ENCODE measurements at places on chromosomes 7 and 10.

GRCh38 chr10:21496343-21497176, 28.9 kb downstream of the SKIDA1 start:
- peak; percentile 74 for DNase-seq

GRCh38 chr10:6995341-6995740, 415.3 kb upstream of the PRKCQ start:
- DNase-seq, result no peak

DNA sequence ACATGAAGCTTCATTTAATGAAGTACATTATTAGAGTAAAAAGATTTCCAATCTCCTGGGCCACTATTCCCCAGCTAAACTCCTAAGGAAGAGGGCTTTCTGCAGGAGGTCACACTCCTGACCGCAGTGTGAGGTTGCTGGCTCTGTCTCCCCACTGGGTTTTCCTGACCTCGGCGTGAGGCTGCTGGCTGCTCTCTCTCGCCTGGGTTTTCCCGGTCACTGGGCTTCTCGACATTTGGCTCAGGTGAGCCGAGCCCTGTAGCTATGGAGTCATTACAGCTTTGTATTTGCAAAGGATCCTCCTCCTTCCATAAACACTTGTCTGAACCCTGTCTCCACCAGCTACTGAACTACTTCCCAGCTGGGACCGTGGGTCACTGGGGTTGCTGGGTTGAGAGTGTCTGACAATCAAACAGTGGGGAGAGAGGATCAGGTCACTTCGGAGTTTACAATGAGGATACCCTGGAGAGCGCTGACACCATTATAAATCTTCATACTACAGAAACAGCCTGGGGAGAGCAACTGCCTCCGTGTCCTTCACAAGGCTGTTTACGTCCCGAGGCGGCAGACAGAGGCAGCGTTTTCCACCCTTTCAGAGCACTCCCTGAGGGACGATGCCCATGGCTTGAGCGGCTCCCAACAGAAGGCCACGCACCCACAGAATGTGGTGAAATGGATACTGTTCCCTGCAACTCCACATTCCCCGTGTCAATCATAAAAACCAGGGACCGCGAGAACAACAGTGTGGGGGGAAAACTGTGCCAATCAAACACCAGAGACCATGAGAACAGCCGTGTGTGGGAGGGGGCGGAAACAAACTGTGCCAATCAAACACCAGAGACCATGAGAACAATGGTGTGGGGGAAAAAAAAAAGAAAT, 226.2 kb downstream of the ZMYND11 start:
- no peak for DNase-seq

DNA sequence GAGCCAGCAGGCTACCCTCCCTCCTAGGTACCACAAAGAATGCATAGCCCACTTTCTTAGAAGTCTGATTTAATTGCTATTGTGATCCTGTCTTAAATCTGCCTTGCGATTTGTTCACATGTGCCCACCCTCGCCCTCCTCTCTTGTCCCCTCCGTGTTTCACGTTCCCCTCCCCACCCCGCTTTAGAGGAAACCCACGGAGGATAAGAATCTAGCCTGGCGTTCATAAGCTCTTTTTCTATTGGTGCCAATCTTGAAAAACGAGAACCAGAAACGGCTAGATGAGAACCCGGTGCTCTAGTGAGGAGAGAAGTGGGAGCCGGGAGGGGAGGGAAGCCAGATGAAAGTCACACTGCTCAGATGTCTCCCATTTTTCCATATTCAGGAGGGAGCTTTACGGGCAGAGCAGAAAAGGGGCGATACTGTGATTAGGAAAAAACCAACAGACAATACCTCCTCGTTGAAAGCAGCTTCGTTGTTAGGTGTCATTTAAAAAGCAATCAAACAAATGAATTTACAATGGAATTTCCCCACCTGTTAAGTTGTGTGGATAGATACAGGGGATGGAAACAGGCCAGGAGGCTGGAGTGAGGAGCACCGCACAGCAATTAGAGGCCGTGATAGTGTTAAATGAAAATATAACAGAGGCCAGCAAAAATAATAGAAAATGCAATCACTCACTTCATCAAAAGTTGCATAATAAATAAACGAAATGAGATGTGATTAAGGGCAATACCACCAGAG, 272.1 kb downstream of the GATA3 start:
- no peak for DNase-seq

- no peak for DNase-seq
These were observed 671 bp upstream of the ATAD1 start for GRCh38 chr10:87818505-87819288.

GRCh38 chr10:100184840-100185239, 989 bp downstream of the ERLIN1 start:
- DNase-seq, result no peak

- DNase-seq, result no peak
These were observed 1.7 kb upstream of the MYO1G start for GRCh38 chr7:44980393-44981034.

DNA sequence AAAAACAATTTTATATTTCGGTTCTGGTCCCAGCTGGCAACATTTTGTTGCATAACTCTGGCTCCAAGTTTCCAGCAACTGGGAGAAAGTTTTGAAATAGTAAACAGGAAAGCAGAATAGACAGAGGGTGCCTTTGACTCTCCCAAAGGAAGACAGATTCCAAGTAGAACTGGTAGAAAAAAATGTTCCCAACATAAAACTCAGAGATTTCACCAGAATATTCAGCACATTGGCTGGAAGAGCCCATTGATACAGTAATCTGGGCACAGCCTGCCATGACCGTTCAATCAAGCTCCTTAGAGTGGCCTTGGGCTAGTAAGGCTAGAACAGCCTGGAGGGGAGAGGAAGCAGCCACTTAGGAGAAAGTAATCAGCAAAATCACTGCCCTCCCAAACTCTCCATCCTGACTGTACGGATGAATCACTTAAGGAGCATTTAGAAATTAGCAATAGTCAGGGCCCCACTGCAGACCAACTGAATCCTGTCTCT, 120.4 kb downstream of the CUBN start:
- DNase-seq, result no peak

DNA sequence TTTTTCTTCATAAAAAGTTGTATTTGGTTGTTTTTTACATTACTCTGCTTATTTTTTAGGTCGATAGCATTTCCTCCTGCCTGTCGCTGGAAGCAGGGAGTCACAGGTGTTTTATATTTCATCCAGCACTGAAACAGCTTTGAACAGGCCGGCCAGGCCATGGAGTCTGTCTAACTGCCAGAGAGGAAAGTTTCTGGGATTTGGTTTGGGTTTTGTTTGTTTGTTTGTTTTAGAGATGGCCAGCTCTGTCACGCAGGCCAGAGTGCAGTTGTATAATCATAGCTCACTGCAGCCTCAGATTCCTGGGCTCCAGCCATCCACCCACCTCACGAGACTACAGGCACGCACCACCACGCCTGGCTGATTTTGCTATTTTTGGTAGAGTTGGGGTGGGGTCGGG, 23.4 kb downstream of the PROSER2 start:
- no peak for DNase-seq

DNA sequence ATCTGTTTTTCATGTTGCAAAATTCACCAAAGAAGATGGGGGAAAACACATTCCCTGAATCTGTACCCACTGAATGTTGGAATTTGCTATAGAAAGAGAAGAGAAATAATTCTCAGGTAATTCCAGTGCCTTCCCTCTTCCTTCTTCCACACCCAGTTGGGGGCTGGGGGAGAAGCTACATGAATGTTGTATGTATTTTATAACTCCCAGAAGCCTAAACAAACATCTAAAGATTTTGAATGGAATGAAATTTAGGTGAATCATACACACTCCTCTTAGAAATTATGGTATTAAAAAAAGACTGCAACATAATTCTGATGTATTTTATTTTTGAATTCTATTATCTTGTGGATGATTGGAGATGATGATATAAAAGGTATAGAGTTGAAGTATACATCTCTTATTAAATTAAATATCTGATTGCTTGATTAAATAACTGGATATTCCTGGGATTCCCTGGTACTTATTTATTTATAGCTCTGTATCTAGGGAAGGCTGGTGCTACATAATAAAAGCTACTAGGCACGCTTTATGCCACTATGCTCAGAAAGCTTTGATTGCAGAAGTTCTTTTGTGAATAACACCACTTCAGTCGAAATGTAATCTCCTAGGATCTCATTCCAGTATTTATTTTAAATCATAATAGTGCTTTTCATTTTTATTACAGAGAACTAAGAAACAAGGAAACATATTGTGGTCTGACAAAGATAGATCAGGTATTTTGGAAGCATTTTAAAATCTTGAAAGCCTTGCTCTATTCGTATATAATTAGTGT, 98.5 kb downstream of the MCU start:
- no peak for DNase-seq

GRCh38 chr10:56469482-56469881, 108.4 kb upstream of the ZWINT start:
- no peak for DNase-seq

GRCh38 chr7:157684157-157684908, 347.5 kb downstream of the DNAJB6 start:
- peak; percentile 49 for DNase-seq

DNA sequence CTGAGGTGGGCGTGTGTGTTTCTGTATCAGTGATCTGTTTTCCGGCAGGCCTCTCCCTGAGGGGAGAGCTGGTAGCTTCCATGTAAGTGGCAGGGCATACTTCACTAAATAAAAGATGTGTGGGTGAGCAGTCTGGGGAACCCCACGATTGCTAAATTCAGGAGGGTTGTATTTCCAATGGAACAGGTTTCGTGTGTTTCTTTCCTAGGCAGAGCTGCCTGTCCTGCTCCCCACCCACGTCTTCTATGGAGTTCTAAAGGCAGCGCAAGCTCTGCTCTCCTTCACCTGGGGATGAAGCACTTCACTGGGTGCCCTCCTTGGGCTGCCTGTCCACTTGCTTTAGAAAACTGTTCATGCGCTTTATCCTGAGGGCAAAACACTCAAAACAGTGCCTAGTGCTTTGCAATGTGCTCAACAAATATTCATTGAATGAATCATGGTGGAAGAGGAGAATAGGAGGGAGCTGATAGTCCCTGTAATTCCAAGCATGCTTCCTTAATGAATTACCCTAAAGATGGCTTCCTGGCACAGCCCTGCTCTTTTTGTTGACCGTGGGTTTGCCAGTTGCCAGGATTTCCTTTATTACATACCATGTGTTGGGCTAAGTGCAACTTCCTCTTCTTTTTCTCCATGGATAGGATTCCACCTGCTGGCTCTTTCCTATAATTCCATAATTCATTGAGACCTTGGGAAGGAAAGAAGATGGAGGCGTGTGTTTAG, 50.6 kb upstream of the SRPK2 start:
- DNase-seq, result no peak

GRCh38 chr10:83926606-83927005, 212.7 kb upstream of the GHITM start:
- no peak for DNase-seq

- no peak for DNase-seq
These were observed 131.9 kb downstream of the LYZL1 start for GRCh38 chr10:29420744-29421143.

- no peak for DNase-seq
These were observed 54.8 kb upstream of the CACUL1 start for GRCh38 chr10:118809357-118810220.

- no peak for DNase-seq
These were observed 258.5 kb upstream of the AOAH start for GRCh38 chr7:36982766-36983165.

Data from coronary artery (tissue), 2 donors.